ENCODE measurements at places on chromosomes 1 and 21.

- no peak for DNase-seq
Observed at GRCh38 chr1:205998457-205999241, 4.5 kb downstream of the RAB7B start.

DNA sequence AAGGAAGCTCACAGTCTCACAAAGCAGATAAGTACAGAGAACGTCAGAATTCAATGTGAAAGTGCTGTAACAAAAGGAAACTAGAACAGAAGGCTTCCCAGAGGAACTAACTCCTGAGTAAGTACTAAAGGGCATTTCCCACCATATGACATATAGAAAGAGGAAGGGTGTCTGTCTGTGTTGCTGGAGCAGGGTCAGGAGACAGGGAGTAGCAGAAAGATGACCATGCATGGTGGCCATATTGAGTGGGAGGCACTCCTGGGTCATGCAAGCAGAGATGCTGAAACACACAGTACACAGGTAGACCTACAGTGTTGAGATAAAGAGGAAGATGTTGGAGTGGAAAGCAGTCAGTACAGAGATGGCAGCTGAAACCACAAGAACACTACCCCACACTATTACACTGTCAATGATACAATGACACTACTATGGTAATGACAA lies 47.3 kb downstream of the SLC25A24 start:
- no peak for DNase-seq

DNA sequence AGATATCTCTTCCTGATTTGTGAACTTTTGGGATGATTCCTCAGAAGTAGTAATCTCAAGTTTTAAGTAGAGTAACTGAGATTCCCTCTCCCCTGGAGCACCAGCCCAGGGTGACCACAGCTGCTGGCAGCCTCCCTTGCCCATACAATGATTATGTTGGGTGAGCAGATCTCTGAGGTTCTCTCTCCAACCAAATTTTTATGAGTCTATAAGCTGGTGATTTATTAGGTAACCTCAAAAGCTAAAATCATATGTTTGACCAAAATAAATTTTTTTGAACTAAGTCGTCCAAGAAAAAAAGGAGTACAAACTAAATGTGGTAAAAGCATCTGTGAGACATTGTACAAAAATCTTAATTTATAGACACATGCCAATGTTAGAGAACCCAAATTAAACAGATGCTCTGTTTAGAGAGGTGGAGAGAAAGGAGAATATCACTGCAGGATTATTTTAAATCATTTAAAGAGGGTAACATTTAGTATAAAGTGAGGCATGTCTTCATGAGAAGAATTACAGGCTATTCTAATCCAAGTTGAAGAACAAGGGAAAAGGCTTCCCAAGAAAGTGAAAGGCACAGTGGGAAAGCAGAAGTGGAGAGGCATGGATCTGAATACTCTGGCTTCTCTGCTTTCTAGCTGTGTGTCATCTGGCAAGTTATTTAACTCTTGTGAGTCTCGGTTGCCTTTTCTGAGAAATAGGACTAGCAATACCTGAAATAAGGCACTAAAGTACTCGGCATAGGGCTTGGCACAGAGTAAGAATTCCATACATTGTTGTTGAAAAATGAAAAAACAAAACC lies 2.5 kb downstream of the AKNAD1 start:
- no peak for DNase-seq

- DNase-seq = no peak
Observed at GRCh38 chr1:240693036-240693435, 81.1 kb upstream of the GREM2 start.

DNA sequence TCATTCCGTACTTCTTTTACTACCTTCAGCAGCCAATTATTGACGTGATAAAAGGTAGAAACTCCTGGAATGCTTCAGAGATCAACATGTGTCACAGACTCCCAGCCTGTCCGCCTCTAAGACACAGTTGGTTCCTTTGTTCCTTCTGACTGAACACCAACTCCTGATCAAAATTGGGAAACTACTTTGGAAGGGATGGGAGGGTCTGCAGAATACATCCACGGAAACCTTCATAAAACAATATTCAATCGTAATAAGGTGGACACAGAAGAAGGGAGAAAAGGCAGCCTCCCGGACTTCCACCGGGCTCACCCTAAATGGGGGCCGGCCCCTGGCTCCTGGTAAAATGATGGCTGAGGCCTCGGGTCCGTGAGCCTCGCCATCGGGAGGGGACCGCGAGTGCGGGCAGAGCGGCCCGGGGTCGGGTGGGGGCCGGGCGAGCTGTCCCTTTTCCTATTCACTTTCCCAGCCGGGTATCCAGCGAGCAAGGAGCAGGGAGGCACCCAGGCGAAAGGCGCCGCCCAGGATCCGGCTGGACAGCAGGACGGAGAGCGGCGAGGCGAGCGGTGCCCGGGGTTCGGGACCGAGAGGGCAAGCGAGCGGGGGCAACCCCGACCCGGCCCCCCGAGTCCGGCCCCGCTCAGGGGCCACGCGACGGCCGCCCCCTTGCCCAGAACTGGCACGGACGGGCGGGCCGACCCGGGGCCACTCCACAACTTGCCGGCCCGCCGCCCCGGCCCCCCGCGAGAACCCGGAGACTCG lies 805 bp downstream of the NRIP1 start:
- DNase-seq = peak; percentile 37

GRCh38 chr1:3846541-3846940 lies 10.5 kb downstream of the CEP104 start:
- no peak for DNase-seq

DNA sequence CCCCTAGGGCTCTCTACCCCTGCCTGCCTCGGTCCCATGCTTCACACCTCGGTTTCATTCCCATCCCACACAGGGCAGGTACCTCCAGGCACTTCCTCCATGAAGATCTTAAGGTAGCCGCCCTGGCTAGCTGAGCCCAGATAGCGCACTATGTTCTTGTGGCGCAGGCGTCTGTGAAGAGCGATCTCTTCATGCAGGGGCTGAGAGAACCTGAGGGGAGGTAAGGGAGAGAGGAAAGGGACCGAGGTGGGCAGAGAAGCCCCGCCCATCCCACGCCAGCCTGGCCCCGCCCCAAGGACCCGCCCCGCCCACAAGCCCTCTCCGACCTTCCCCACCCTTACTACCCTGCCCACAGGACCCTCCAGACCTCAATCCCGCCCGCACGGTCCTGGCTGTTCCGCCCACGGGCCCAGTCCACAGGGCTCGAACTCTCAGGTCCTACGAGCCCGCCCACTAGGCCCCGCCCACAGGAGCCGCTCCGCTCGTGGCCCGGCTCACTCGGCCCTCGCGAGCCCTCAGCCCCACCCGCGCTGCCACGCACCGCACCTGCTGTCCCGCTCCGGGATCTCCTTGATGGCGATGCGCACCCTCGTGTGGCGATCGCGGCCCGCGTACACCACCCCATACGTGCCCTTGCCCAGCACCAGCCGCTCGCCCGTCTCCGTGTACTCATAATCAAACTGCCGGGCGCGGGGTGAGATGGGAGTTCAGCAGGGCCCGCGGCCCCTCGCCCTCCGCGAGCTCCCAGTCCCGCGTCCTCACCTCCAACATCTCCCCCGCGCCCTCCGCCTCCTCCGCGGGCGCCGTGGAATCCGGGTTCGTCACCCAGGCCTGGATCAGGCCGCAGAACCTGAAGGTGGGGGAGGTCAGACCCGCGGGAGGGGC lies 6.4 kb downstream of the MAP3K6 start:
- no peak for DNase-seq

DNA sequence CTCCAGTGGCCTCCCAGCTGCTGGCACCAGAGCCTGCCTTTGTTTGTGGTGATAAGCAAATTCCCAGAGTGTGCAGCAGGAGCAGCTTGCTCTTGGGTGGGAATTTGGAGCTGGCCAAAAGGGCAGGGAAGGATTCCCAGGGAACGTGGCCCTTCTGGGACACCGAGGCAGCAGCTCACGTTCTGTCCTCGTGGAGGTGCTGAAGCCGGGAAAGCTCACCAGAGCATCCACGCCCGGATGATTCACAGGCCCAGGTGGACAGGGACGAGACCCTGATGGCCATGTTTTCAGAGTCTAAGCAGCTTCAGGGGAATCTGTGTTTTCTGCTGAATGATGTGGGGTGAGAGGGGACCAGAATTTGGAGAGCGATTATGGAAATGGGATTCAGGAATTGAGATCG lies 19.1 kb upstream of the KLHDC7A start:
- no peak for DNase-seq

Measured in iris pigment epithelial cell (primary cell).